Activated T-helper 1 cell treated with anti-CD3 and anti-CD28 coated beads, Interleukin-2, amount 50 U/mL, for 16 hours (primary cell): ENCODE measurements at places on chromosomes 2 and 18.

- DNase-seq, result no peak
Observed at GRCh38 chr2:70977605-70978205, 725 bp upstream of the ANKRD53 start.

DNA sequence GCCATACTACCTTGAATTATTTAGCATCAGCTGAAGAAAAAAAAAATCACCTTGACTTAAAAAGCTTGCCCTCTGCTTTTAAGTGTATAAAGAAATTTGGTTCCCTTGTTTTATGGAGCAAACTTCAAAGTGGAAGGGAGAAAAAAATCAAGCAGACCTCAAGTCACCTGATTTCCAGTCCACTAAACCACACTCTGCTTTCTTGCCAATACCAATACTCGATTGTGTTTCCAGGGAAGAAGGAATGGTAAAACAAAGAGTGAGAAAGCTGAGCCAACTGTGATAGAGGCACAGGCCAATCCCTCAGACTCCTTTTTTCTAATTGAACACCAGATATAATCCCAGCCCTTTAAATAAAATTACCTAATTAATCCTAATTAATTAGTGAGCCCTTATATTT is 587.3 kb downstream of the ARHGAP15 start:
- DNase-seq, result no peak

- no peak for DNase-seq
Observed at GRCh38 chr2:56448403-56449001, 264.7 kb downstream of the CCDC85A start.

DNA sequence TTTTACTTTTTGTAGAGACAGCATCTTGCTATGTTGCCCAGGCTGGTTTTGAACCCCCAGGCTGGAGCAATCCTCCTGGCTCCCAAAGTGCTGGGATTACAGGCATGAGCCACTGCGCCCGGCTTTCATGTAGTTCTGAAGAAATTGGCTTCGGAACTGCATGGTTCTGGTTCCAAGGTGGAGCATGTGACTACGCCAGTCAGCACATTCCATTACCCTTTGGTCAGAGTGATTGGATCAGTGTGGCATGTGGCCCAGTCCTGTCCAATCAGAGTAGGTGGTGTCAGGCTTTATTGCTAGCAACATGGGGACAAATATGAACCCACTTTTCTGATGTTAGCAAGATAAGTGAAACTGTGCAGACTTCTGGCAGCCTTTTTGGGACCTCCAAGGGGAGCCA is 16.3 kb upstream of the ATOH8 start:
- DNase-seq, result no peak

DNA sequence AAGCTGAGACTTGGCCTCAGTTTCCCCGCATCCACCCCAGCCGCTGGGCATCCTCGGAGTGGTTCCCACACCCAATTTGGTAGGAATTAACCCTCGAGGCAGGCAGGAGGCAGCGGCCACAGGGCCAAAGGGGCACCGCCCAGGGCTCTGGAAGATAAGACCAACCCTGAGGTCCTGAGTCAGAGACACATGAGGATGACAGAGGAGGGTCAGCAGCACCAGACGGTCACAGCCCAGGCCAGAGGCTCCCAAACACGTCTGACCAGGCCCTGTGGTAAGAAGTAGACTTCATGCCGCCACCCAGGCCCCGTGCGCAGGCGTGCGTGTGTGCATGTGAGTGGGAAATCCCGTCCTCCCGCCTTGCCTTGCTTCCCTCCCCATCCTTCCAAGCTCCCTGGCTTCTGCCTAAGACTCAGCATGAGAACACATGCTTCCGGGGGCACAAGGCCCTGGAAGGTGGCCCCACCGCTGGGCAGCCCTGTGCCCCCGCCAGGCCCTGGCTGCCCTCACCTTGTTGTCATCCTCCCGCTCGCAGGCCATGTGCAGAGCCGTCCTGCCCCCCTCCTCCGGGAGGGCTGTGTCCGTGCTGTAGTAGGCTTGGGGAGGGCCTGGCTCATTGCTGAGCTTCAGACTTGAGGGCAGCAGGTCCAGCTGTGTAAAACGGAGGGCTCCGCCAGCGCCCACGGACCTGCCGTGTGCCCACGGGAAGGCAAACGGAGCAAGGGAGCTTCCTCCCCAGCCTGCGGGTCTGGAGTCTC is 46.3 kb downstream of the ANKMY1 start:
- DNase-seq, result no peak

GRCh38 chr2:226743915-226744314 is 55.7 kb downstream of the IRS1 start:
- DNase-seq, result no peak

GRCh38 chr2:131040661-131041401 is 52.4 kb downstream of the FAM168B start:
- DNase-seq, result no peak

GRCh38 chr18:74289137-74289536 is 2.6 kb downstream of the CYB5A start:
- no peak for DNase-seq

GRCh38 chr2:63399156-63399555 is 189.1 kb downstream of the WDPCP start:
- DNase-seq, result no peak

DNA sequence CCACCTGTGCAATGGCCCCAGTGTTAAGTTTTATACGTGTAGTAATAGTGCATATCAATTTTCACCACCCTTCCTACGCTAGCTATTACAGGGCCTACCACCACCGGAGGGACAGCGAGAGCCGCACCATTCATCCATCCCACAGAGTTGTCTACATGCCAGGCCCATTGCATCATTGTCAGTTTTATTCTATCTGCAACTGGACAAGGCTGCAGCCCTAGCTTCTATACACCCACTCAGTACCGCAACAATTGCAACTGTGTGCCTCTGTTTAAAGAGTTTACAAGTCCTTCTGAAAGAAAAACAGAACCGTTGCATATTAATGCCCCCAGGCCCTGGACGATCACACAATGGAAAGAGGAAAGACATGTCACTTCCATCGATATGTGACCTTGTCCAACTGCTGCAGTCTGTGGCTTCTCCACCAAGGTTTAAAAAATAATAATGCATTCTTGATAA is 58.6 kb downstream of the ZEB2 start:
- no peak for DNase-seq

DNA sequence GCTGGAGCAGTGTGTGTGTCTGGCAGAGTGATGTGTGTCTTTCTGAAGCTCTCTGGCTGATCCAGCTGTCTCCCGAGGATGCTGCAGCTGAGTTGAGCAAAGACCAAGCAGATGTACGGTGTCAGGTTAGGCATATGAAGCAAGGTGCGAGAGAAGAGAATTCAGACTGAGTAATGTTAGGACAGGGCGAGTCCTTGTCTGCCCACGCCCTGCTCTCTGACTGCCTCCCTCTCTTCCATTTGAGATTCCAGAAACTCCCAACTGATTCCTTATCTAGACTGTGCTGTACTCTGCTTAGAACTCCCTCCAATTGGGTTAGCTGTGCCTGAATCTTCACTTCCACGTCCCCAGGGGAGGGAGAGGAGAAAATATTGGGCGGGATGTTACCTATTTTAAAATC is 25.7 kb upstream of the LPIN1 start:
- no peak for DNase-seq

- no peak for DNase-seq
Observed at GRCh38 chr2:148613231-148614013, 31.1 kb upstream of the EPC2 start.

DNA sequence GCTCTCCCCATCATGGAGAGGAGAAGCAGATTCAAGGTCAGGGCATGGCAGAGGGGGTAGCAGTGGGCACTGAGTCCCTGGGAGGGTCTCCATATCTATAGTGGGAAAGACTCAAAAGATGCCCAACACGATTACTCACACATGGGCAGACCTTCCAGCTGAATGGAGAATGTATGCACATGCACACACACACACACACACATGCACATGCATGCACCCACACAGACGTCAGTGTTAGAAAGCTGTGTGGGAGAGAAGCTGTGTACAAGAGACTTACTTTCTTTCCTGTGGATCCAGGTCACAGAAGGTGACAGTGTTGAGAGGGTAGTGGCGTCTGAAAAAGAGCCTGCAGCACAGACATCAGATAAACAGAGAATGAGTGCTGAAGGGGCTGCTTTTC is 194.5 kb downstream of the TNS1 start:
- DNase-seq, result no peak

- DNase-seq, result no peak
Observed at GRCh38 chr2:112001942-112002341, 53.1 kb upstream of the TMEM87B start.

GRCh38 chr2:30472326-30472725 is 25.3 kb downstream of the LCLAT1 start:
- DNase-seq, result no peak

- DNase-seq, result no peak
Observed at GRCh38 chr2:78568782-78569373, 456.6 kb upstream of the REG3G start.

- DNase-seq, result no peak
Observed at GRCh38 chr2:120678251-120678650, 57.4 kb upstream of the GLI2 start.

GRCh38 chr2:164976301-164976700 is 21.0 kb upstream of the SLC38A11 start:
- no peak for DNase-seq

DNA sequence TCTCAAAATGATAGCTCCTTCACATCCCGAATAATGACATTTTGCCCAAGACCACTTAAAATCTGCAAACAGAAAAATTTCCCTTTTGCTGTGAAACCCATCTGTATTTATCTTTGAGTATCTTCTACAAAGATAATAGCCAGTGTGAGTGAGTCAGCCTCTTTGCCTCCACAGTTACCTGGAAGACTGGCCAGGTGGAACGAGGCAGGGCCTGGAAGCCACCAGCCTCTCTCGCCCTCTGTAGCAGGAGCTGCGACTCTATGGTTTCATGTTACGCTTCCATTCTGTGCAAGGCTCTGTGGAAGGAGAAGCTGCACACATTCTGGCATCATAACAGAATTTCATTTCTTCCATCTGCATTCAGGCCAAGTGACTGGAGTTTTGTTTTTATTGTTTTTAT is 9.5 kb downstream of the ELP2 start:
- no peak for DNase-seq

GRCh38 chr2:239118675-239119211 is 270.9 kb downstream of the TWIST2 start:
- DNase-seq, result no peak

GRCh38 chr18:32891130-32891529 is 118.3 kb upstream of the KLHL14 start:
- no peak for DNase-seq

GRCh38 chr2:150126143-150126740 is 361.2 kb downstream of the RND3 start:
- no peak for DNase-seq

GRCh38 chr2:75246441-75247167 is 47.3 kb upstream of the TACR1 start:
- no peak for DNase-seq

DNA sequence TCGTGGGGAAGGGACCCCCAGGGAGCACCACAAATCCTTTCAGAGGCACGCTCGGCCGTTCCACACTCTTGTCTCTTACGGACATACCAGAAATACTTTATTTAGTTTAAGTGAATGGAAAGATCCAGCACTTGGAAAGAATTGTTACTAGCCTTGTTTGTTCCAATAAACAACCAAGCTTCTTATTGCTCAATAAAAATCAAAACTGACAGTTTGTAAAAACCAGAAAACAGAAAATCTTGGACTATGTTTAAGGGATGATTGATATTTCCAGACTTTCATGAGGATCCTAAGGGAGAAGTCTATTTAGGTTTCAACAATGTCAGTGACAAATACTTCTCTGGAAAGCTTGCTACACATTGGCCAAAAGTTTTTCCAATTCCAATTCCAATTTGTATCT is 31.6 kb upstream of the CCBE1 start:
- DNase-seq, result no peak

DNA sequence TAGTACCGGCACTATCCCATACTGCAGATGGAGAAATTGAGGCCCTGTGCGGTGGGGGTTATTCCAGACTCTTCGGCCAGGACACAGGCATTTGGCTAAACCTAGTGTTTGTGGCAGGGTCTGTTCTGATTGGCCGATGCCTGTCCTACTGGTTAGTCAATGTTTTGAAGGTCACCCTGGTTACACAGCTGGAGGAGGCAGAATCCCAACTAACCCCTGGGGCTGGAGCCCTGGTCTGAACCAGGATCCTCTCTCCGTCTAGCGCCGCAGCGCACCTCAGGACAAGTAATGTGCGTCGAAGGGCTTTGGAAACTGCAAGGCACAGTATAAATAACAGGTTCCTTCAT is 19.4 kb downstream of the TEX44 start:
- no peak for DNase-seq

- DNase-seq, result no peak
Observed at GRCh38 chr2:144132357-144132756, 387.6 kb downstream of the ZEB2 start.

DNA sequence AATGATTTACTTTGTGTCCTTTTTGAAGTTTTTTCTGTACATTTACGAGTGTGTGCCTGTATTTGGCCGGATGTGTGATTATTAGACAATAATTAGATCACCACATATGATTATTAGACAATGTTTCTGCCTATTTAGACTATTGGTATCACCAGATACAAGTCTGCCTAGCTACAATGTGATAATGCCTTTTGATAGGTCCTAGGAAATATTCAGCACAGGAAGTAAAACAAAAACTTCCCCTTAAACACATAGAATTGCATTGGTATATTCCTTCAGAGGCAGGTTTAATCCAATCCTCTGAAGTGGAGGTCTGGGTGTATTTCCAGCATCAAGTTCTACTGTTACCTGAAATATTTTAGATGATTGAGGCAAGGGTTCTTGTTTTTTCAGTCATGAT is 275.1 kb downstream of the TGIF1 start:
- DNase-seq, result no peak

DNA sequence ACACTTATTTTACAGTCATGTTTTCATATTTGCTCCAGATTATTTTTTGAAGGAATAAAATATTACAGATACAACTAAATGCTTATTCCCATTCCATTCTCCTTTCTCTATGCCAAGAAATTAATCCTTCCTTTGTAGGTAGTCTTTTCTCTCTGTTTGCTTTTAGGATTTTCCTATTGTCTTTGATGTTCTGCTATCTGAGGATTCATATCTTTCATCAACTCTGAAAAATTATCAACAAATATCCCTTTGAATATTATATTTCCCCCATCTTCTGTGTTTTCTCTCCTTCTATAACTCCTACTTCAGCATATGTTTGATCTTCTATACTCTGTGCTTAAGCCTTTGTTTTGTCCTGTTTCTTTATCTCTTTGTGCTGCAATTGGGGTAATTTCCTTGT is 260.4 kb upstream of the RBMS1 start:
- no peak for DNase-seq

DNA sequence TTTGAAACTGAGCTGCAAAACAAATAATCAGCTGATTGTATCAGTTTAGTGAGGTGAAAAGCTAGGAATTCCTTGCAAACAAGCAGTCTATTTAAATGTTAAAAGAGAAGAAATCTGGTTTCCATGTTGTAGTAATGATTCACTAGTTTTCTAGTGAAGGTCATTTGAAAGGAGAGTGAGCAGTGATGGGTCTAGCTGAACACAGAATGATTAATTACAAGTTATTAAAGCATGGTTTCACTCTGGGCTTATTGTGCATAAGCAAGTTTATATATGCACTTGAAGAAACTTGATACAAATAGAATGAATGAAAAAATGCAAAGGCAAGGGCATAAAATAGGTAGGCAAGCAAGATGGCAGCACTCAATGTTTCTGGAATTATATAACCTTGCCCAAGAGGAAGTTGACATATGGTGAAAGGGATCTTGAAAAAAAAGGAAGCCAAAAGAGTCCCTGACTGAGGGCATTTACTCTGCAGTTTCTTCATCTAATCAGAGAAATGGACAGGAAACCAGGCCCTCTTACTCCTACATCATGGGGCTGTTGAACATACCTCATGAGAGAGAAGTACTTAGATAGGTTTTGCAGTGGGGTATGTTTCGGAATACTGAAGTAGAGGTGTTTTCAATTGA is 53.2 kb downstream of the PLCL1 start:
- DNase-seq, result no peak
